ENCODE measurements at places on chromosomes 16 and 17.
A peak's percentile ranks its signal among the peaks of the same experiment; 100 is the strongest.

- peak; percentile 84 for DNase-seq
Observed at GRCh38 chr17:31491376-31492131, 100.1 kb downstream of the RAB11FIP4 start.

GRCh38 chr17:34081269-34081668, 173.8 kb upstream of the CCL2 start:
- peak; percentile 33 for DNase-seq

GRCh38 chr17:47850692-47851573, at the start of gene SP6:
TSS of gene SP6 (minus strand) at chr17:47851163. CDS start at chr17:47848429, 2,734 bp downstream.
- peak; percentile 77 for DNase-seq

- no peak for DNase-seq
Observed at GRCh38 chr16:65808790-65809189, 557.7 kb upstream of the CDH5 start.

GRCh38 chr16:87185308-87185707, 131.9 kb downstream of the C16orf95 start:
- DNase-seq: no peak

GRCh38 chr17:51064061-51064735, 56.5 kb downstream of the SPAG9 start:
- DNase-seq: no peak

GRCh38 chr16:57069053-57069452, 23.3 kb upstream of the CPNE2 start:
- DNase-seq: no peak

DNA sequence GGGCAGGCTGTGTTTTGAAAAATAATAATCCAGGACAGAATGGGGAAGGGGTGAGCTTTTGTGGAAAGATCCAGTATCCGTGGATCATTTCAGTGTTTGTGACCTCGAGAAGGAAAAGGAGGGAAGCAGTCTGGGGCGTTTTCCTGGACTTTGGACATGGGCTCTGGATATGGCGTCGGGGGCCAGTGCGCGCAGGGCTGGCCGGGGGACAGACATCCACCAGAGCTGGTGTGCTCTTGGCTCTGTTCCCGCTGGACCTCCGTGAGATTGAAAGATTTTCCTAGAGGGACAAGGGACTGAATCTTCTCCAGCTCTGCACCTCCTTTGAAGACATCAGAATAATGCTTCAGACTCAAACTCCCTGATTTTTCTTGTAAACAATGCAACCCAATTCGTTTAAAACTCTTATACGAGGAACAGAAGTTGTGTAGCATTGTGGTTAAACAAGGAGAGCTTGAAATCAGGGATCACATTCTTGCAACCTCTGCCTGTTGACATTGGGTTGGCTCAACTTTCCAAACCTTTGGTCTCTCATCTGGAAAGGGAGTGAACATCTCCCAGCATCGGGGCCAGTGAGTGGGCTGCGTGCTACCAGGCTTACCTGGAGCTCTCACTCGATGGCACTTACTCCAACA, 75.9 kb downstream of the C16orf95 start:
- DNase-seq: no peak

DNA sequence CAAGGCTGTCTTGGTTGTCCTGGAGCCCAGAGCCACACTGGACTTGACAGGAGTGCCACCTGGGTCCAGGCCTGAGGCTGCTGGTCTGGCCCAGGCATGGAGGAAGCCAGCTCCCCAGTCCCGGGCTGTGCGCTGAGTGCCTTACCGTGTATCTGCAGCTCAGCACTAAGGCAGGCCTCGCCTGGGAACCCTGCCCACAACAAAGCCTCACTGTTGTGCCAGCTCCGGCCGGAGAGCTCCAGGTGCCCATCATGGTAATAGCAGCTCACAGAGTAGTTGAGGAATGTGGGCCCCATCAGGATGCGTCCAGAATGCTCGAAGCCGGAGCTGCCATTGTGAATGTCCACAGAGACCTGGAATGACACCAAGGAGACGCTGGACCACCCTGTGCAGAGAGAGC, 72.2 kb downstream of the RMI2 start:
- no peak for DNase-seq

GRCh38 chr17:62009220-62009619, 55.9 kb downstream of the MED13 start:
- no peak for DNase-seq

GRCh38 chr17:6473128-6473767, 29.0 kb downstream of the PIMREG start:
- peak; percentile 43 for DNase-seq

- no peak for DNase-seq
Observed at GRCh38 chr16:87581857-87582215, 20.5 kb upstream of the JPH3 start.

DNA sequence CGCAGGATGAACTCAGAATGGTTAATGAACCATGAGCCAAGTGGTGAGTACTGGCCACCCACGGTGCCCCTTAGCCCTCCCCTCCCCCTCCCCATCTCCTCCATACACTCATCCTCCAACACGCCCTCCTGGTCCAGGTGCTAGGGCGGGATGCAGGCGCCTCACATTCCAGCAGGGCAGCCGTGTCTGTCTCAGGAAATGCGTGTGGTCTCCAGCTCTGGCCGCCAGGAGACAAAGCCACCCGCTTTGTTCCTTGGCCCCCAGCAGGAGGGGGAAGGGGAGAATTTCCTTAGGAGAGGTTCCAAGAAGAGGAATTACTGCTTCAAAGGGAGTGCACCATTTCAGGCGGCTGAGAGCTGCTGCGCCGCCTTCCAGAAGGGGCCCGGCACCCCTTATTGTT, 29.7 kb upstream of the RMI2 start:
- DNase-seq: no peak

GRCh38 chr16:72596373-72596772, 424.4 kb upstream of the PMFBP1 start:
- DNase-seq: no peak
